ENCODE measurements at places on chromosomes 16 and 17.

DNA sequence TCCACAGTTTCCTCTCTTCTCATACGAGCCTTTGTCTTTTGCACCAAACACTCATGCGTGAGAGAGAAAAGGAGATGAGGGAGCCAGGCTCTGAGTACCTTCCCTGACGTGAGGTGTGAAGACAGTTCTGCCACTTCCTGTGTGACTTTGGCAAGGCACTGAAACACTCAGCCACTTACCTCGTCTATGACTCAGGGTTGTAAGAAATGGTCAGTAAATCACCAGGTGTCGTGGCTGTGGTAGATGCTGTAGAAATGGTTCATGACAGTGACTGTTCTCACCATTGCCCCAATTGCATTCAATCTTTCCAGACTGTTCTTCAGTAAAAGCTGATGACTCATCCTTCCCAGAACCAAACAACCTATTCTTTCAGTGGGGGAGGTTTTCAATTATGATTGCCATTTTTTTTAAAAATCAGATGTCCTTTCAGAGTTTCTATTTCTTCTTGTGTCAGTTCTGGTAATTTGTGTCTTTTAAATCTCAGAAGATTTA lies 49.2 kb upstream of the CBFA2T3 start:
- peak; percentile 58 for DNase-seq

- no peak for DNase-seq
These were observed 12.7 kb downstream of the SLC6A4 start for GRCh38 chr17:30222721-30223175.

GRCh38 chr16:85360323-85361277 lies 248.3 kb upstream of the CIBAR2 start:
- DNase-seq, result peak; percentile 95

DNA sequence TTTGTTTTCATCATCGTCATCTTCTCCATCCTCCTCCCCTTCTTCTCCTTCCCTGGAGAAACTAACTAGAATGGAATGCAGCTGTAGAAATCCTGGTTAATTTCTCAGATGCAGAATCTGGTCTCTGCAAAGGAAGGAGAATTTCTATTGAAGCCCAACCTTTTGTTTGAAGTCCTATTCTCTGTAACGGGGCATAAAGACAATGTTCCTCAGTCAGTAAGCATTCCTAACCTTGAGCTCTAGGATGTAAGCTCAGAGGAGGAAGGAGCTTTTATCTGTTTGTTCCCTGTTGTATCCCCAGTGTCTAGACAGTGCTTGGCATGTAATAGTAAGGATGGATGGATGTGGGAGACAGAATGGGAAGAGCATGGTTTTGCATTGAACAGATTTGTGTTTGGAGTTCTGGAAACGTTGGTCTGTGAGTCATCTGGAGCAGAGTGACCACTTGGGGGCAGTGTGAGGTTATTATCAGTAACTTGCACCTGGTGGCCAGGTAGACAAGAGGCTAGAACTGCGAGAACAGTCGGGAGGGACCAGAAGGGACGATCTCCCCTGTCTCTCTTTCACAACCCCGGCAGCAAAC lies 363.7 kb downstream of the SNX29 start:
- DNase-seq, result peak; percentile 42

DNA sequence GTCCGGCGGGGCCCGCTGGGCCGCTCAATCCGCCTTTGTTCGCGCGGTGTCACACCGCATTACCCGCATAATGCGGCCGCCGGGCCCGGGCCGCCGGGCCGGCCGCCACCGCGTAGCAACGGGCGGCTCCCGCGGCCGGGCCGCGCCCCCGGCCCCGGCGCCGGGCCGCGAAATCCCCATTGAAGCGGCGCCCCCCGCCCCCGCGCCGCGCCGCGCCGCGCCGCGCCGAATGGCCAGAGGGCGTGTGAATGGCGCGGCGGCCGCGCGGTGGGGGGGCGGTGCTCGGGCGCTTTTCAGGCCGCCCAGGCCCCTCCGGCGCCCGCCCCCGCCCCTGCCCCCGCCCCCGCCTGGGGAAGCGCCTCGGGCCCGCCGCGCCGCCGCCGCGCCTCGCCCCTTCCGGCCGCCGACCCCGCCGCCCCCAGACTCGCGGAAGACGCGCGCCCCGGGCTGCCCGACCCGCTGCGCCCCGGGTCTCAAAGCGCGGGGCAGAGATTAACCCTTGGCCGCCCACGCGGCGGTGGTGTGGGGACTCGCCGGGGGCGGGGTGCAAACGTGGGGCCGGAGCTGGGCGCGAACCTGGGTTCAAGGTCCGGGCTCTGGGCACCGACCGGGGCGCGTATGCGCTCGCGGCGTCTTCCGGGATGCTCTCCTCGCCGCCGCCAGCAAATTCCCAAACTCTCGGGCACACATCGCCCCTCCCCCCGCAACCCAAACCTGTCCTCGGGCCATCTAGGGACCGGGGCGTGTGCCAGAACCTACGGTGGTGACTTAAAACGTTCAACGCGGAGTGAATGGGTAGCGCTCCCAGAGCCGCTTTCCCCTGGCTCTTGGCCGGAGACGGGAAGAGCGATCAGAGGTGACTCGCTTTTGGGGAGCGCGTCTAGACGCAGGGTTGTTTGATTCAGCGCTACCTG lies 46.7 kb downstream of the WNT3 start:
- no peak for DNase-seq

DNA sequence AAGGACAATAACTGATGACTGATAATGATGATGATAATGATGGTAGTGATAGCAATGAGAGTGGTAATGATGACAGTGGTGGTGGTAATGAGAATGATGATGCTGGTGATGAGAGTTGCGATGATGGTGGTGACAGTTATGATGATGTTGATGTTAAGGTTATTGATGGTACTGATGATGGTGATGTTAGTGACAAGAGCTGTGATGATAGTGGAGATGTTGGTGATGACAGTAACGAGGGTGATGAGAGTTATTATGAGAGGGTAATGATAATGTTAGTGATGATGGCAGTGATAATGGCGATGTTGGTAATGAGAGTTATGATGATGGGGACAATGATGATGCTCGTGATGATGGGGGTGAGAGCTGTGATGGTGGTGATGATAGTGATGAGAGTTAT lies 13.2 kb upstream of the TMEM132E start:
- DNase-seq, result no peak

DNA sequence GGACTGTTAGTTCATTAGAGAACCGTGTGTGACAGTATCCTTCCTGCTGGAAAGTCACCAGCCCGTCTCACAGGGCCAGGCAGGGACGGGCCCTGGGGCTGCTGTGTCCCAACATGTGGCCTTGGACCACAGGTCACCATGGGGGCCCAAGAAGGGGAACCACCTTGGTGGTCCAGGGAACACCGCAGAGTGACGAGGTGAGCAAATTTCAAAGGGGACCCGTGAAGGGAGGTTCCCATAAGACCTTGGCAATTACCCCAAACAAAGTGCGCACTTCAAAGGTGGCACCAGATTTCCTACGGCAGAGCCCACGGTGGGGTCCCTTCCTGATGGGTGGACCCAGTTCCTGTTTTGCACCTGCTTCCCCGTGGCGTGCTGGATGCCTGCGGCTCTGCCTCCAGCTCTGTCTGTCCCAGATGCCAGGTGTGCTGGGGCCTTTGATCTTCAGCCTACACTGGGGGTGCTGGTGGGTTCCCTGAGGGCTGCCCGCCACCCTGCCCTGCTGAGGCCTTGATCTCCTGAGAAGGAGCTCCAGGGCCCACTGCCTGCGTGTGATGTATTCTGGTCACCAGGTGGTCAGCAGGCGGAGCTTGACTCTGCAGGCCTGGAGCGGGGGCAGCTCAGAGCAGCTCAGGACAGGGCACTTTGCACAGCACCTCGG lies 27.0 kb downstream of the SLC7A5 start:
- DNase-seq, result no peak

GRCh38 chr17:46201491-46201890 lies 8.3 kb upstream of the KANSL1 start:
- no peak for DNase-seq

- no peak for DNase-seq
These were observed 108.1 kb downstream of the STX8 start for GRCh38 chr17:9467518-9467917.

DNA sequence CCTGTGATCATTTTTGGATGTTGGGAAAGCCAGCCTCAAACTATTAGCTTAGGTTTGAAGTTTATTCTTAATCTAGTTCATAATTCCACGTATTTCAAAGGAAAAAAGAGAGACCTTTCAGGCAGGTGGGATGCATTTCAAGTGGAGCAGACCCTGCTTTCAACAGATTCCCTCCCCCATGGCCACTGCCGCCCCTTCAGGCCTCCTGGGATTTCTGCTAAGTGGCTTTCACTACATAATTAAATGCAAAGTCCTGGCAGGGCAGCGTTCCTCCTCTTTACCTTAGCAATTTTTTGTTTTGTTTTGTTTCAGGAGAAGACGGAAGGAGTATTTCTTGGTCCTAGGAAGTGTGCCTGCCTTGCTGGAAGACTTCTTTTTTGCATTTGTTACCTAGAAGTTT lies 36.6 kb downstream of the MAF start:
- no peak for DNase-seq

GRCh38 chr16:23521037-23521743 lies 10.9 kb upstream of the GGA2 start:
- DNase-seq, result no peak

DNA sequence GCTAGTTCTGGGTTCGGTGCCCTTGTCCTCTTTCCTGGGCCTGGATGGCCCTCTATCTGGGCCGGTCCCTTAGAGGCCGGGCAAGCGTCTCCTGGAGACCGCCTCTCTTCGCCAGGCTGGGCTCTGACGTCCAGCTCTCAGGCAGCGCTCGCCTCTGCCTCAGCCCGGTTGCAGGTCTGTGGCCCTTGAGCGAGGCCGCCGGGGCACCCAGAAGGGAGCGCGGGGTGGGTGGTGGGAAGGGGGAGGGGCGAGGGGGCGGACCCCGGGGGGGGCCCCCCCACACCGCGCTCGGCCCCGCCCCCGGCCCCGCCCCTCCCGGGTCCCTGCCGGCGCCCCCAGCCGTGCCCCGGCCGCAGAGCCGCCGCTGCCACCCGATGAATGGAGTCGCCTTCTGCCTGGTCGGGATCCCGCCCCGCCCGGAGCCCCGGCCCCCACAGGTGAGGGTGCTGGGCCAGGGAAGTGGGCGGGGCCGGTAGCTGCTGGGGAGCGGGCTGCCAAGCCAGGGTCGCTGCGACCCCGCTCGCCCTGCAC lies at the start of gene ARHGAP23:
TSS of gene ARHGAP23 (plus strand) at position 353 of the 531 bp plus-strand sequence. CDS start at position 375, 22 bp downstream.
- DNase-seq, result no peak

DNA sequence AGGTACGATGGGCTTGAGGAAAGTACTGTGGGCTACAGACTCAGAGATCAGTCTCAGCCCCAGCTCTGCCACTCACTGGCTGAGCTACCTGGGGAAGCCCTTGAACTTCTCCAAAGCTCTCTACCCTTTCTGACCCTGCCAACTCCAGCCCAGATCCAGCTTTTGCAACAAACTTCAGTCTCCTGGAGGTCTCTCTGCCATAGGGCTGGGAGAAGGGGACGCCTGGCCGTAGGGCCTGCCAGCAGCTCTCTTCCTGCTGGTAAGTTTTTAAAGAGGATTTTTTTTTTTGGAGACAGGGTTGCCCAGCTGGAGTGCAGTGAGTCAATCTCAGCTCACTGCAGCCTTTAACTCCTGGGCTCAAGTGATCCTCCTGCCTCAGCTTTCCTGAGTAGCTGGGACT lies 11.5 kb downstream of the INPP5K start:
- no peak for DNase-seq

- no peak for DNase-seq
These were observed 9.7 kb upstream of the ZFP1 start for GRCh38 chr16:75138636-75139035.

All from DMS153 (cell line).